ENCODE measurements at places on chromosomes 16 and 17. TPM values are rescaled to one million over a fixed set of nuclear protein-coding genes. Genes with fewer than 3 reads are reported as not detected.

GRCh38 chr16:20735490-20735889 is 6.1 kb downstream of the THUMPD1 start:
- ATAC-seq = no peak

DNA sequence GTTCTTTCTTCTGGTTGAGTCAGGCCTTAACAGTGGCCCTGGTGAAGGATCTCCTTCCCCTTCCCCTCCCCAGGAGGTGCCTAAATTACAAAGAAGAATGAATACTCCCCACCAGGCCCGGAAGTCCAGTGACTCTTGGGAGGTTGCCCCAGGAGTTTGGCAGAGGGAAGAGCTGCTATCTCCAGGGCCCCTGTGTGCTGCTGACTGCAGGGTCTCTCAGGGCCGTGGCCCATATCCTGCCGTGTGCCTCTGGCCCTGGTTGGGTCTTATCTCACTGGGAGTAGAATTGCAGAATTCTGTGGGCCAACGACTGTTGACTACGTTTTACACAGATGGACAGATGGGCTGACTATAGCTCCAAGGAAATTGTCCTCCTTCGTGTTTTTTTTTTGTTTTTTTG is 28.0 kb downstream of the AKAP1 start:
- ATAC-seq = no peak

Gene RNF43
- total RNA-seq = 0.17 TPM

DNA sequence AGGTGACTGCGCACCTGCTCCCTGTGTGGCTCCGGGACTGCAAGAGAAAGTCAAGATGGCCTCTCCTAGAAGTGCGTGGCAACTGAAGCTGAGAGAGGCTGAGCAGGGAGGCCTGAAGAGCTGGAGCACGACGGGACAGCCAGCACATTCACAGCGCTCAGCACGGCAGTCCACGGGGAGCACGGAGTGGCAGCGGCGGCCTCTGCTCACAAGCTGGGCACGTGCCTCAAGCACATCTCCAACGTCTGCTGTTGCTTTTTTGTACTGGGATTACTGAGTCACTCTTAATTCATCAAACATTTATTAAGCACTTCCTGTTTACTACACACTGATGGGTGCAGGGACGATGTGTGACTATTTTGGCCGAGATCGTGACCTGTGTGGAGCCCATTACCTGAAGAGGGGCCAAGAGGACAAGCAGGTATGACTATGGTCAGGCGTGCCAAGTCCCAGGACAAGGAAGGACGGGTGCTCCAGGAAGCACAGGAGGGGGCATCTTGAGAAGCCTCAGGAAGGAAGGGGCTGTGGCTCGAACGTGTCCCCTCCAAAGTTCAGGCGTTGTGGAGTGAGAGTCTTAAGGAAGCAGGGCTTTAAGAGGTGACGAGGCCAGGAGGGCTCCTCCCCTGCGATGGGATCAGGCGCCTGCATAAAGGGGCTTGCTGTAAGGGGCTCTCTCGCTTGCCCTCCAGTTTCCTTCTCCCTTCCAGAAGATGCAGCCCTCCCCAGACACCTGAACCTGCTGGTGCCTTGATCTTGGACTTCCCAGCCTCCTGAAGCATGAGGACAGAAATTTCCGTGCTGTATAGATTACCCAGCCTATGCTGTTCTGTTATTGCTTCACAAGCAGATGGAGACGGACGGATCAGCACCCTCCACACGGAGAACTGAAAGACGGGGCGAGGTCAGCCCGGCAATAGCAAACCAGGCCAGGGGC is 105.8 kb downstream of the ADCY9 start:
- no peak for ATAC-seq

Data from motor neuron (in vitro differentiated cells).